ENCODE measurements at places on chromosomes 12 and 14.
A peak's percentile ranks its signal among the peaks of the same experiment; 100 is the strongest.

- peak; percentile 44 for DNase-seq
Measured at GRCh38 chr14:35215110-35215813, 76.9 kb upstream of the PSMA6 start.

- DNase-seq, result no peak
Measured at GRCh38 chr14:79279645-79280597, 931.4 kb downstream of the DIO2 start.

- DNase-seq, result no peak
Measured at GRCh38 chr12:75795125-75795524, 236.5 kb downstream of the PHLDA1 start.

DNA sequence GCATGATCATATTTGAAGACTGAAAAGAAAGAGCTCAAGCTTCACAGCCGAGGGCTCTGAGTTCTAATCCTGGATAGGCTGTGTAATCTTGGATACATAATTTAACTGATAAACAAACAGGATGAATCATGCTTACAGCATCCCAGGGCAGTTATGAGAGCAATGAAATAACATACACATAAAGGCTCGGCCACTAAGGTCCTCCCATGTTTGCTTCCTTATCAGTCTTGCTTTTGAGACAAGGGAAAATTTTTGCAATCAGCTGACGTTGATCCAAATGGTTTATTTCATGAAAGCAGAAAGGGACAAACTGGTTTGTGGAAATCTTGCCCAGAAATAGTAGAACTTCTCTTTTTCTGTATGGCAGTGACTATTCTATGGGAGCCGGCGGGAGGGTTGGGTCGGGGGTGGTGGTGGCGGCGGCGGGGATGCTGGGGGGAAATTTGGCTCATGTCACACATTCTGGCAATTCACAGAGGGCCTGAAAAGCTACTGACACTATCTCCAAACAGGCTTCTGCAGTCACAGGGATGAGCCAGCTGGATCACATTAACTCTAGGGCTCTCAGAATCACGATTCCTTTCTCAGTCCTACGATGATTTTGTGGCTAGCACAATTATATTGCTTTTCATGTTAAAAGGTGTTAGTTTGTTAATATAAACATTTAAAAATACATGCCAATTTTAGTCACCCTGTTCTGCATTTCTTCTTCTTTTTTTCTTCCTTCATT, 124.5 kb downstream of the SLC8A3 start:
- no peak for DNase-seq

DNA sequence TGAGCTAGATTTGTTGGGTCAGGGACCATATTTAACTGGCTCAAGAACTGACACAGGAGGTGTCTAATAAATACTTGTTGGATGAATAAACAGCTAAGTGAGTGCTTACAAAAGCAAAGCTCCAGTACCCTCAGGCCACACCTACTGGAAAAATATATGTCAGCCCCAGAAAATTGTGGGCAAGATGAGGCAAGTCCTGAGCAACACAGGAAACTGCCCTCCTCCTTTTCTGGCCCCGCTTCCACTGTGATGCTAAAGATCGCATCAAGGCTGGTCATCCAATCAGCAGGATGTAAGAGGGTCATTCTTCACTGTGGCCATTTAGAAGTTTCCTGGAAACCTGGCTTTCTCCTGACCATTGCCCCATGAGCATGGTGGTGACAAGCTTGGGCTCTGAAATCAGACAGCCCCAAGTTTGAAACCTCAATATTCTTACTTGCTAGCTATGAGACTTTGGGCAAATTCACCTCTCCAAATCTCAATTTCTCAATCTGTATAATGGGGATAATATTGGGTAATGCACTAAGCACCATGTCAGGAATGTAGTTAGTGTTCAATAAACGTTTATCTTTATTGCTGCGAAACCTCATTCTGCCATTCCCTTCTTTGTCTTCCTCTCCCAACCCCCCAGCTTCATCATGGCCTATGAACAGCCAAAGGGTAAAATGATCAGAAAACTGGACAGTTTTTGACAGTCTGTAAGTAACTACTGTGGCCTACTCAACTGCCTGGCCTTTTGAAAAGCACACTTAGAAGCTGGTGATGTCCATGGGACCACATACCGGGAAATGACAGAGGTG, 139.3 kb upstream of the PZP start:
- DNase-seq, result no peak

GRCh38 chr14:70340002-70340401, 19.5 kb downstream of the COX16 start:
- no peak for DNase-seq

DNA sequence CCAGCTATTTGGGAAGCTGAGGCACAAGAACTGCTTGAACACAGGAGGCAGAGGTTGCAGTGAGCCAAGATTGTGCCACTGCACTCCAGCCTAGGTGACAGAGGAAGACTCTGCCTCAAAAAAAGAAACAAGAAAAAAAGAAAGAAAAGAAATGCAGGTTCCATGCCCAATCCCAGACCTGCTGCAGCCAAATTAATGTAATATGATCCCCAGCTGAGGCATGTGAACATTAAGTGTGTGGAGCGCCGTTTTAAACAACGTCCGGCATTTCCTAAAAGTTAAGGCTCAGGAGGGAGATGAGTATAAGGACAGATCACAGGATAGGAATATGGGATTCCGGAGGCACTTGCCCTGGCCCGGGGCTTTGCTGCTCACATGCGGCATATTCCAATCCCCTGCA, 162.9 kb downstream of the KSR2 start:
- DNase-seq, result no peak

DNA sequence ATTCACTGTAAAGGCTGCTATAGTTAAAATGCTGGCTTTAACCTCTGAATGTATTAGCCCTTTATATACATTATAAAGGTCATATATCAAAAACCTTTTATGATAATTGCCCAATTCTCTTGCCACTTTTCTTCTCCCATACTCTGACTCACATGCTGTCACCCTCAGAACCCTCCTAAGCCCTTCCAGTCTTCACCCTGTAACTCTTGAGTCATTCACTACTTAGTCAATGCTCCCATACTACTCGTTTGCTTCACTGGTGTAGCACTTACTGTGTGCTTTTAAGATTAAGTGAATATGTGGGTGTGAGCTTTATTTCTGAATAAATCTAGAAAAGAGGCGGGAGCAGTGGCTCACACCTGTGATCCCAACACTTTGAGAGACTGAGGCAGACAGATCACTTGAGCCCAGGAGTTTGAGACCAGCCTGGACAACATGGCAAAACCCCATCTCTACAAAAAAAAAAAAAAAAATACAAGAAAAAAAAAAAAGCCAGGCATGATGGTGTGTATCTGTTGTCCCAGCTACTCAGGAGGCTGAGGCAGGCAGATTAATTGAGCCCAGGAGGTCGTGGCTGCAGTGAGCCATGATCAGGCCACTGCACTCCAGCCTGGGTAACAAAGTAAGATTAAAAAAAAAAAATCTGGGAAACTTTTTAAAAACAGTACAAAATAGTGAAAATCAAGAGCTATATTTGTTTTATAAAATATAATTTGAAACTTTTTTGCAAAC, 37.6 kb downstream of the SPATA7 start:
- DNase-seq, result no peak

GRCh38 chr12:76300297-76300665, 47.9 kb downstream of the BBS10 start:
- DNase-seq, result no peak

DNA sequence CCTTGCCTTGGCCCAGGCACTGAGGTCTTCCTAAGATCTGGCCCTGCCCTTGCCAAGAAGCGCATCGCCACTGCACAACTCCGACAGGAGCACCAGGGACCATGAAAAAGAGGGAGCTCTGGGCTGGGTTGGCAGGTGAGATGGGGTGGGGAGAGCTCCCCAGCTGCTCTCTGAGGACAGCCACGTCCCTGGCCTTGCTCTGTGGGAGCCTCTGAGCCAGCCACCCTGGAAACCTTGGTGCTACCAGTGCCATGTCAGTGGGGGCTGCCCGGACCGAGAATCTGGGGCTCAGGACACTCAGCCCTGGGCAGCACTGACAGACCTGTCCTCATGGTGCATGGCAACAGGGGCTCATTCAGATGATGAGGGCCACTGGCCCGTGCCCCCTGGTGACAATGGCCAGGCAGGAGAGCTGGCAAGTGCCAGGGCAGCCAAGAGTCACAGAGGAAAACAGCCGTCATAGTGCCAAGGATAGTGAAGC, 134.8 kb downstream of the ZFP36L1 start:
- DNase-seq, result no peak

GRCh38 chr14:64715628-64716412, 11.6 kb downstream of the PLEKHG3 start:
- DNase-seq, result no peak

All from CD4-positive, alpha-beta T cell treated with Interleukin-17A for 1 hour (primary cell).